ENCODE measurements at places on chromosomes 7 and 10. TPM values are rescaled to one million over a fixed set of nuclear protein-coding genes. Genes with fewer than 3 reads are reported as not detected.

The SP8 gene
- total RNA-seq, result not detected

The ASB10 gene
- total RNA-seq, result 44.6 TPM

The CYP26C1 gene
- not detected for total RNA-seq

The PLAU gene
- total RNA-seq, result 8.7 TPM

The LIPM gene
- total RNA-seq, result not detected

The ZNF804B gene
- total RNA-seq, result not detected

The ATG9B gene
- total RNA-seq, result not detected

The SPDYE2B gene
- total RNA-seq, result not detected

The DGKI gene
- total RNA-seq, result 1.5 TPM

The MEOX2 gene
- 9.1 TPM for total RNA-seq

The C10orf62 gene
- 1.3 TPM for total RNA-seq

The CYP2E1 gene
- 1.4 TPM for total RNA-seq

The CCL24 gene
- total RNA-seq, result not detected

The SFTPA1 gene
- total RNA-seq, result not detected

The CLDN3 gene
- not detected for total RNA-seq

The ANKRD61 gene
- not detected for total RNA-seq

The LLCFC1 gene
- total RNA-seq, result not detected

The SGMS1 gene
- total RNA-seq, result 14.7 TPM

The HOXA4 gene
- not detected for total RNA-seq

The HYAL4 gene
- total RNA-seq, result not detected

The PPRC1 gene
- 15.6 TPM for total RNA-seq

The MBL2 gene
- not detected for total RNA-seq

The TM9SF3 gene
- total RNA-seq, result 80.3 TPM

The SFRP5 gene
- 4.3 TPM for total RNA-seq

The CLEC2L gene
- total RNA-seq, result 0.97 TPM

The AGAP4 gene
- 6.2 TPM for total RNA-seq

The POT1 gene
- total RNA-seq, result 12.7 TPM

The NPFFR1 gene
- total RNA-seq, result not detected

The HSPA12A gene
- total RNA-seq, result 9.5 TPM

The TFPI2 gene
- total RNA-seq, result 1.1 TPM

The VPS37D gene
- total RNA-seq, result 1.8 TPM

The SEMA3A gene
- 1.1 TPM for total RNA-seq

The PWWP2B gene
- 16.1 TPM for total RNA-seq

The PNLIPRP2 gene
- total RNA-seq, result not detected

The GPR26 gene
- total RNA-seq, result not detected

The FGFR2 gene
- 0.70 TPM for total RNA-seq

The ALOX5 gene
- 21.8 TPM for total RNA-seq
